Astrocyte of the spinal cord (primary cell): ENCODE measurements at places on chromosomes 12 and 14.
A peak's percentile ranks its signal among the peaks of the same experiment; 100 is the strongest.

DNA sequence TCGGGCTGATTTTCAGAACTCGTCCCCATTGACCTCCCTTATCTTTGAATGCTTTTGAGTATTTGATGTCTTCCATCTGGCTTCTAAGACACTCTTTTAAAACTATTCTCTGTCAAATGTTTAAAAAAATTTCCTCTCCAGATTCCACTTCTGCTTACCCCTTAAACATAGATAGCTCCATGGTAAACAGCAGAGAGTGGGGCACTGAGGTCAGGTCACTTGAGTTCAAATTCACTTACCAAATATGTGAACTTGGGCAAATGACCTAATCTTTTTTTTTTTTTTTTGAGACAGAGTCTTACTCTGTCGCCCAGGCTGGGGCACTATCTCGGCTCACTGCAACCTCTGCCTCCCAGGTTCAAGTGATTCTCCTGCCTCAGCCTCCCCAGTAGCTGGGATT, 126.8 kb upstream of the CPSF6 start:
- no peak for DNase-seq

- DNase-seq: no peak
These were observed 80.7 kb upstream of the KRR1 start for GRCh38 chr12:75592086-75592485.

- DNase-seq: peak; percentile 76
These were observed 90.5 kb upstream of the FOXN3 start for GRCh38 chr14:89507521-89507920.

DNA sequence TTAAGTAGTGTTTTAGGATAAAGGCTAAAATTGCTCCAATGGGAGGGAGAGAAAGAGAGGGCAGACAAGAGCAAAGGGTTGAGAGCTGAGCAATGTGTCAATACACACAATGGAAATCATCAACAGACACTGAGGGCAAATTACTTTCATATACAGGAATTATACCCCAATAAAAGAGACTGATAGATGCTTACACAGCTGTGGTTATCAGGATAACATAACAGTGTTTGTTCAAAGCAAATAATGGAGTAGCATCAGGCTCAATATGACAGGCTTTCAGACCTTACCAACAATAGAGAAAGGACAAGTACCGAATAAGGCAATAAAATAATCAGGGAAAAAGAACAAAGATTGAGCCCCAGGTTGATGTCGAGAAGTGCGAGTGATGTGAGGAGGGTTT, 53.4 kb upstream of the DIO2 start:
- no peak for DNase-seq

DNA sequence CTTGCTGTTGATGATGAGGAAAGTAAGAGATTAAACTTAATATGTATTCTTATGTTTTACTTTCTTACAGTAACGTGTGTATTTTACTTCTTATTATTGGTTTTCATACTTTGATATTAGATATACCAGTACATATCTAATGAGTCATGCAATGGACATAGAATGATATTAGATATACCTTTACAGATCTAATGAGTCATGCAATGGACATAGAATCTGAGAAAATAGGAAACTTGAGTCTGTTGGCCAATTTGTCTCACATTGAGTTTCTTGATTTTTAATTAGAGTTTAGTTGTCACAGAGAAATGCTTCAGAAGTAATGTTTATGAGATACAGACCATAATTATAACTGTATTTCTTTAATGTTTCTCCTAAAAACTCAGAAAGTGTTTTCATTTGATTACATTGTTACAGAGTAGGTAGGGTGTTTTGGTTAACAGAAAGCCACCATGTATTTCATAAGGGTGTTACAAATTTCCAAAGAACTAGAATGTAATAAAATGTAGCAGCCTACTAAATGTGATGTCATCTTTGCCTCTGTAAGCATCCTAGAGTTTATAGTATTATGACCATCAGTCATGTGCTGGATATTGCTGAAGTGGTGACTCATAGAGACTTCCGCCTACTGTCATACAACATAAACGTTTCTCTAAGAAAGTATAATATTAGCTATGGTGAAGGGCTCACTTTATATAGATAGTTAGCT, 3.0 kb downstream of the GAS2L3 start:
- DNase-seq: peak; percentile 71

GRCh38 chr14:32710731-32711680, 227.7 kb upstream of the NPAS3 start:
- peak; percentile 59 for DNase-seq

DNA sequence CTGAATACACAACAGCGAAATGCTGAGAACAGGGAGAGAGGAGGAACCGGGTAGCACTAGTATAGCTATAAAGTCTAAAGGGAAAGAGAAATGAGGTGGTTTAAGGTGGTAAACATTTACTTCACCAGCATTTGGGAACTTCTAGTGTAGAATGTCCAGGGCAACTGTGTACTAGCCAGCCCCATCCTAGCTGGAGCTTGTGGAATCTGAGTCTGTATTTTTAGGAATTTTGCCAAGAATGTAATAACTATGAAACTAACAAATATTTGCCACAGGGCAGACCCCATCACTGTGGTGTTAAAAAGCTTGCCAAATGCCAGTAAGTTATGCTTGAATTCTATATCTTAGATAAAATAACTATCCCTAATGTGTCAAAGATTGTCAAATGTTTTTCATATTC, 398.9 kb upstream of the MIS18BP1 start:
- DNase-seq: peak; percentile 27

- DNase-seq: no peak
These were observed 385.9 kb downstream of the BMP4 start for GRCh38 chr14:53570411-53571387.

GRCh38 chr12:117966511-117966910, 2.3 kb downstream of the KSR2 start:
- DNase-seq: no peak

DNA sequence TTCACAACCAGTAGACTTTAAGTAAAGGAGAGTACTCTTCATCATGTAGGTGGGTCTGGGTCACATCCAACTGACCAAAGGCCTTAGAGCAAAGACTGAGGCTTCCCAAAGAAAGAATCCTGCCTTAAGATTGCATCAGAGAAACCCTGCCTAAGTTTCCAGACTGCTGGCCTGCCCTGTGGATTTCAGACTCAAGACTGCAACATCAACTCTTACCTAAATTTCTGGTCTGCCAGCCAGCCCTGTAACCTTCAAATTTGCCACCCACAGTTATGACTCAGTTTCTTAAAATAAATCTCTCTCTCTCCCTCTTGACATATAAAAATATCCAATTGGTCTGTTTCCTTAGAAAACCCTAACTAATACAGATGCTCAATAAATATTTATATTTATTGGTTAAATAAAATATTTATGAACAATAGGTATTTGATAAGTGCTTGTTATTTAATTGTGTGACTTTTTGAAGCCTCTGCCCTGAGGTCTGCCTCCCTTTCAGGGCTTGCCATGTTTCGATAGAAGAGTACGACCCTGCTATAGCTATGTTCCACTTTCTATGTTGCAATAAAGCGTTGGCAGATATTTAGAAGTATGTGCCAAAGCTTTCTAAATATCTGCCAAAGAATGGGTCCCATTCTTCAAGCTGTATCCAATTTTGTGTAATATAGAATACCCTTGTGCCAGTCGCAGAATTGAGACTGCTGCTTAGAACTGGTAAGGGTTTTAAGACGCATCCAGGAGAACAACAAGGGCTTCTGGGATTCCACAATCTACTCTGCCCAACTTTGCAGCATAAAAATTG, 65.7 kb downstream of the TMEM30B start:
- DNase-seq: no peak

DNA sequence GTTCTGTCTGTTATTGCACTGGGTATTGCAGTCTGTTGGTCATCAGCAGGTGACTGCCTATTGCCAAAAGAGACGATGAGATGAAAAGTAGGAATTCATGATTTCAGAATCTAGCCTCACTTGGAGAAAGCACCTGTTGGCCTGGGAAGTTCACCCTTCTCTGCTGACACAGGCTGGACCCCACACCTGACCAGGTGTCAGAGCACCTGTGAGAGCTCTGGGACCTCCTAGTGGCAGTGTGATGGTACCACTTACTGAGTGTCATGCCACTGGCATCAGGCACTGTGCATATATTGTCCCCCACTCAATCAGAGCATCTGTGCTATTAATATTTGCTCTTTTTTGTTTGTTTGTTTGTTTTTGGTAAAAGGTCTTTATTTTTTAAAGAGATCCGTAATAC, 68.0 kb downstream of the RASSF3 start:
- no peak for DNase-seq

GRCh38 chr14:95180966-95181741, 23.8 kb upstream of the DICER1 start:
- no peak for DNase-seq

DNA sequence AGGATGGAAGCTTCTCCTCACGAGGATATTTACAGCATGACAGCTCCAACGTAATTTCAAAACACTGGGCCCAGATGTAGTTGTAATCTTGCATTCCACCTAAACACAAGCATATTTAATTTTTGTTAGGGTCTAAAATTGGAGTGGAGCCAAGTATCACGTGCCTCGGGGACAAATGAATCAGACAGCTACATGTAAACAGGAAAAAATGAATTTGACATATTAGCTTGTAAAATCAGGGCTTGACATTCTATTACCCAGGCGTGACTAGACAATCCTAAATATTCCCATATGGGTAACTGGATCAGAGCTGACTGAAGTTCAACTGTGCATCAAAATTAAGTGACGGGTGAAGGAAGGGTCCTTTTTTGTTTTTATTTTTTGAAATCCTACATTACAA, 59.0 kb downstream of the MDM2 start:
- no peak for DNase-seq
